ENCODE measurements at places on chromosomes 13 and 19.

DNA sequence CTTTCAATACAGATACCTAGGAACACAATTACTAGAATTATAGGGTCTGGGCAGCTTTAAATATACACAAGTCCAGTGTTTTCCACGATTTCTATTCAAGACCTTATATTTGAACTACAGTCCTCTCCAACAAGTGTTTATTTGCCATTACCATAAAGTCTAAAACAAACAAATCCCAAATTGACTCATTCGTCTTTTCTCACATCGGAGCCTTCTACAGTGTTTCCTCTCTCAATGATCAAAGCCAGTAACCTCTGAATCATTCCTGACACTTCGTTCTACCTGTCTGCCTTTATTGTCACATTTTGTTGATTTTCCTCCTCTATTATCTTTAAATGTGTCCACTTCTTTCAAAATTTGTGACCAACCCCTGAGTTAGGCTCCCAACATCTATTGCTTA, 1356.5 kb upstream of the SLC10A2 start:
- DNase-seq, result peak; percentile 29

GRCh38 chr13:96002322-96003131, 50.7 kb downstream of the UGGT2 start:
- DNase-seq, result no peak

DNA sequence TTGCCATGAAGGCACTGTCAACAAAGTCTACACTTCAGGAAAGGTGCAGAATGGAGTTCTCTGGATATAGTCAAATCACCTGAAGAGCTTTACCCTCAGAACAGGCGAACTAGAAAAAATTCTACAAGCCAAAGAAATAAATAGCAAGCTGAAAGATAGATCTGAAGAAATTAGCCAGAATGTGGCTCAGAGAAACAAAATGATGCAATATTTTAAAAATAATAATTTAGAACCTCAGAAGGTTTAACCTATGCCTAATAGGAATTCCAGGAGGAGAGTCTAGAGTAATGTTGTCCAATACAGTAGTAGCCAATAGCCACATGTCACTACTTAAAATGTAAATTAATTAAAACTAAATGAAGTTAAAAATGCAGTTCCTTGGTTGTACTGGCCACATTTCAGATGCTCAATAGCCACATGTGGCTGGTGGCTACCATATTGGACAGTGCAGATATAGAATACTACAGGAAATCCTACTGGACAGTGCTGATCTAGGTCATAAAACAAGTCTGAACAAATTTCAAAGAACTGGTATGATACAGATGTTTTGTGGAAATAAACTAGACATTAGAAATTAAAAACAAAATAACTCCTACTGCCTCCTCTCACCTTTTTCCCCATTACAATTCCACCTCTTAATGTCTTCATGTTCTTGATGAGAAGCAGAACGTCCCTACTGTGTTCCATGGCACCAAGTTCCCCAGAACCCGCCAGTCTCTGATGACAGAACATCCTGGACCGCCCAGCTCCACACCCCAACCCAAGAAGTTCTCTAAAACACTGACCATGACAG, 679 bp upstream of the CDADC1 start:
- no peak for DNase-seq

- no peak for DNase-seq
Observed at GRCh38 chr19:3949294-3949693, 16.4 kb downstream of the NMRK2 start.

DNA sequence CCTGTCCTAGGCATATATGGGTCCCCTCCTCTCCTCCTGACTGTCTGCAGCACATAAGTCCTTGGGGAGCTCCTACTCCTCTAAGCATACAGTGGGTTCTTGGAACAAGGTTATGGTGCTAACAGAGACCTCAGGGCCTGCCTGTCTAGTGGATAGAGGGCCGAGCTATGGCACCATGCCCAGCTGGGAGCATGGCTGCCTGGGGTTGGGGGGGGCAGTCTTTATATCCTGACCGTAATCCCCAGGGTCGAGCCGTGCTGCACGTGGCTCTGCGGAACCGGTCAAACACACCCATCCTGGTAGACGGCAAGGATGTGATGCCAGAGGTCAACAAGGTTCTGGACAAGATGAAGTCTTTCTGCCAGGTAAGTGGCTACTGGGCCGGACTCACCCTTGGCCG, 3.3 kb downstream of the GPI start:
- no peak for DNase-seq

GRCh38 chr19:14059652-14060155, 2.2 kb downstream of the PALM3 start:
- no peak for DNase-seq

DNA sequence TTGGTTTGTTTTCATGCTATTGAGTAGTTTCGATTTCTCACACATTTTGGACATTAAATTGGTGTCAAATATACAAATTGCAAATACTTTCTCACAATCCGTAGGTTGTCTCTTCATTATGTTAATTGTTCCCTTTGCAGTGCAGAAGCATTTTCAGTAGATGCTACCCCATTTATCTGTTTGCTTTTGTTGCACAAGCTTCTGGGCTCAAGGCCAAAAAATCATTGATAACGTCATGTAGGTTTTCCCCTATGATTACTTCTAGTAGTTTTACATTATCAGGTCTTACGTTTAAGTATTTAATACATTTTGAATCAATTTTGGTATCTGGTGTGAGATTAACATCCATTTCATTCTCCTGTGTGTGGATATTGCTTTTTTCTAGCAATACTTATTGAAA, 14.0 kb upstream of the ZNF347 start:
- DNase-seq, result no peak

- DNase-seq, result peak; percentile 87
Observed at GRCh38 chr13:44969551-44970484, 19.5 kb downstream of the NUFIP1 start.

DNA sequence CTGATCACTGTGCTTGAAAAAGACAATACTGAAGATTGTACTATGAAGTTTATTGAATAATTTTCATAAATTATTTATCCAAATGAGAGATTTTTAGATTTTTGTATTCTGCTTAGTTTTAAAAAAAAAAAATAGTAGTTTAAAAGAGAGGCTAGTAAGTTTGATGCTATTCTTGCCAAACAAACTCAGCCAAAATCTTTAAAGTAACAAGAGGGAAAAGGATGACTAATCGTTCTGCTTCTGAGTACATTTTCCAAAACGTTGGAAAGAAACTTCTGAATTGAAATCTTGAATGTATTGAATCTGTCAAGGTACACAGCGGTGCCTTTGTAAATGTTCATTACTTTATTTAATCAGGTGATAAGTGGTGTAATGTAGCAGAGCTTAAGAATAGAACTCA, 34.4 kb downstream of the NUP58 start:
- no peak for DNase-seq

DNA sequence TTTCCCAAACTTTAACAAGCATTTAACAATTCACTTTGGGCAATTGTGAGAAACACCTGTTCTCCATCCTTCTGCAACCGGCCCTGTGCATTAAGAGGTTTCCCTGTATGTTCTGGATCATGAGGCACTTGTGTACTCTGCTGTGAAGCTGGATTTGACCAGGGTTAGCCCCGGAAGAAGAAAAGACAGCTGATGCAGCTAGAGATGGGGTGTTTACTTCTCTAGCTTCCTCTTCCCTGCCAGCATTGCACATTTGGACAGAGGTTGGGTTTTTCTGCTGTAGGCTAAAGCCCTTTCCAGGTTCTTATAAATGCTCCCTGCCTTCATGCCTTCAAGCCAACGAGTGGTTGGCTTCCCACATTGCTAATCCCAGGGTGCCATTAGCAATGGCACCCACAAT, 20.9 kb downstream of the MBD3L2B start:
- no peak for DNase-seq

DNA sequence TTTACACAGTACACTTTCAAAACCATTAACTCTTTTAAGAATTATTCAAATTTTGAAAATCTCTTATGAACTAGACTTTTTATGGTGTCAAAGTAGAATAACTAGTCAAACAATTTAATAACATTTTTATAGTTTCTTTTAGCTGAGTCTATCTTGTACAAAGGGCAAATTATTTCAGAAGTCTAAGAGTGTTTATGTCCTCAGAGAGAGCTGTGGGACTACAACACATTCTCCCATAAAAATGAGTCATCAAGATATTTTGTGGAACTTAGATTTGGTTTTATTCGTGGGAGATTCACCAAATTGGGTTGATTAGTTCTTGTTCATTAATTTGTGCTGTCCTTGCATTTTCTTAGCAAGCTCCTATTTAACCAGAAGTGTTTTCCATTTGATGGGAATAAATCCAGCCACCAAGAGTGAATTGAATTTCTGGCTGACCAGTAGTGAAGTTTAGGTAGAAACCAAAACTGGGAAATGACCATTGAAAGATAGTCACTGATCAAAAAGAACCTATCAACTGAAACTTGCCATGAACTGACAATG, 291.0 kb downstream of the DLEU7 start:
- peak; percentile 23 for DNase-seq

- no peak for DNase-seq
Observed at GRCh38 chr13:80214050-80214449, 126.9 kb downstream of the SPRY2 start.

GRCh38 chr13:110109910-110110309, 197.0 kb downstream of the COL4A1 start:
- no peak for DNase-seq

GRCh38 chr19:13036366-13036976, 41.2 kb downstream of the NFIX start:
- peak; percentile 63 for DNase-seq

DNA sequence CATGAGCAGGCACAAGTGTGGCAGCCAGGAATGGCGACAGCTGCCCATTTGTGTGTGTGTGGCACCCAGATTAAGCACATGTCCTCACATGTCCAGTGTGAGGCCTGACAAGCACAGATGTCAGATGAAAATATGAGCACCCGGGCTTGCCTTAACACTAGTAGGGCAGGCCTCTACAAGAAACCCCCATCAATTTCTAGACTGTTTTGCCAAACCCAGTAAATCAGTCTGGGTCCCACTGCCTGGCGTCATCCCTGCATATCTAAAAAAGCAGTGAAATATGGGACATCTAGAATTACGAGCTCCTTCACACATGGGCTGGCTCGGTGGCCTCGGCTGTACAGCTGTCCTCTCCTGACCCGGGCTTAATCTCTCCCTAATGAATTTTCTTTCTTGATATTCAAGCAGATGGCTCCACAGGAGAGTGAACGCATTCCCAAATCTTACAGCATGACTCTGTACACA, 432.7 kb downstream of the FOXO1 start:
- DNase-seq, result no peak

DNA sequence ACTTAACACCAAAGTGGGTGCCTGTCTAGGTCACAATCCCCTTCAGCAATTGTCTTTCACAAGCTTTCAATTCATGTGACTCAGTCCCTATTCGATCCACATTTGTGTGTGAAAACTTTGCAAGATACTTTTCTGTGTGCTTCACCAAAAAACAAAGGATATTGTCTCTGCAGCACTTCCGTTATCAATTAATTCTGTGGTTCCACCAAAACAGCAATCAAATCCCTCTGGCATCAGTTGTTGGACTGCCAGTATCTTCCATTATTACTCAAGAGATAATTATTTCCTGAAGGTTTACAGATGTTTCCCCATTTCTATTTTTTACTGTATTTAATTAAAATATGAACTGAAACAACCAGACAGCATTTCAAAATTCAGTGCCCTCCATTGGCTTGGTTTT, 481.4 kb downstream of the SUCLA2 start:
- no peak for DNase-seq

GRCh38 chr13:44320611-44321010, 53.0 kb upstream of the SERP2 start:
- no peak for DNase-seq

DNA sequence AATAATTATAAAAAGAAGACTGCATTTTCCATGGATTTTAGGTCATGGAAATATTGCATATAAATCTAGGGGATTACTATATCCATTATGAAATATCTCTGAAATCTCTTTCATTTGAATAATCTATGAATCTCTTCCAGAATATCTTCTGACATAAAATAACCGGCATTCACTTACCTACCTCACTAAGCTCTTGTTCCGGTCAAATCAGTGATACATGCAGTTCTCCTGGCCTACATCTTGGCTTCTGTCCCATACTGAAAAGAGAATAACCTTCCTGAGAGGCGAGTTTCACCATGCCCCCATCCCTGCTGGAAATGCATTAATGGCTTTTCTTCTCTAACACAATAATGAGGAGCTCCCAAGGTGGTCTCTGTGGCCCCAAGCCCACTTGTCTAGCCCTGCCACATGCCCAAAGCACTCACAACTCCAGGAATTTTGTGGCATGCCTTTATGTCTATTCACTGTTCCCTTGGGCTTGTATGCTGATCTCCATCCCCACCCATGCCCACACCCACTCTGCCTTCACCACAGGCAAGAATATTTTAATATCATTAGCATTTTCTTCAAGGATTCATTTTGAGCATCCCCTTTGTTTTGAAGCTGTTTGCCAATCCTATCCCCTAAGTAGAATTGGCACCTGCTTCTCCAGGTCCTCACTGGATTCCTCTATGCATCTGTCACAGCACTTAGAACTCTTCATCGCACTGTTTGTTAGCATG, 401.6 kb downstream of the COG6 start:
- DNase-seq, result no peak

GRCh38 chr13:94234738-94235137, 244.7 kb downstream of the DCT start:
- no peak for DNase-seq

DNA sequence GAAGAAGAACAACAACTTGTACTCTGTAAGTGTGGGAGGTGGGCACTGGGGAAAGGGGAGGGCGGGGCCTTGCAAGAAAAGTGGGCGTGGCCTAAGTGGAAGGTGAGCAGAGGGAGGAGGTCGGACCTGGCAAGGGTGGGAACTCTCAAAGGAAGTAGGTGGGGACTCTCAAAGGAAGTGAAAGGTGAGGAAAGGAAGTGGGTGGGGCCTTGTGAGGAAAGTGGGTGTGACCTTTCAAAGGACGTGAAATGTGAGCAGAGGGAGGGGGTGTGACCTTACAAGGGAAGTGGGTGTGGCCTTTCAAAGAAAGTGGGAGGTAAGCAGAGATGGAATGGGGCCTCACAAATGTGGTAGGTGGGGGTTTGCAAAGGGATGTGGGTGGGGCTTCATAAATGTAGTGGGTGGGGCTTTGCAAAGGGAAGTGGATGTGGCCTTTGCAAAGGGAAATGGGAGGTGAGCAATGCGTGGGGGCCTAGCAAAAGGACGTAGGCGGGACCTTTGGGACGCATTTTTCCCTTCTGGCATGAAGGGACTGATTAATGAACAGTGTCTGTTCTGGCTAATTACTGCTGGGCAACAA, 25.9 kb downstream of the ACSBG2 start:
- DNase-seq, result peak; percentile 73

GRCh38 chr13:36166046-36166445, 34.9 kb upstream of the DCLK1 start:
- no peak for DNase-seq

GRCh38 chr13:24083141-24083540, 77.4 kb upstream of the SPATA13 start:
- DNase-seq, result peak; percentile 67

GRCh38 chr19:6269101-6269886, 10.5 kb downstream of the MLLT1 start:
- no peak for DNase-seq

- DNase-seq, result no peak
Observed at GRCh38 chr13:50580684-50581305, 262.7 kb downstream of the DLEU7 start.

Data from HT-29 (cell line).